ENCODE measurements at places on chromosomes 4 and X. TPM values are rescaled to one million over a fixed set of nuclear protein-coding genes. Genes with fewer than 3 reads are reported as not detected.

Gene USP17L12
- not detected for total RNA-seq

Gene TIMM17B
- 60.9 TPM for total RNA-seq

Gene ETDA
- total RNA-seq = not detected

Gene TSPAN6
- 71.5 TPM for total RNA-seq

Gene IGFBP7
- total RNA-seq = 55.4 TPM

Gene PRR32
- total RNA-seq = not detected

Gene FGA
- not detected for total RNA-seq

Gene C4orf36
- total RNA-seq = not detected

Gene HHIP
- not detected for total RNA-seq

Gene NSG1
- 102 TPM for total RNA-seq

Gene CAPN6
- 9.9 TPM for total RNA-seq

Gene MTNR1A
- not detected for total RNA-seq

Gene CTAG2
- 0.39 TPM for total RNA-seq

Gene CT45A3
- total RNA-seq = not detected

Gene YIPF7
- total RNA-seq = not detected

Gene PPEF1
- not detected for total RNA-seq

Gene SSX4B
- not detected for total RNA-seq

Gene CENPVL2
- not detected for total RNA-seq

Gene SPACA5
- total RNA-seq = not detected

Gene FAM236D
- total RNA-seq = not detected

Gene SPANXN2
- total RNA-seq = not detected

Gene CCKAR
- total RNA-seq = not detected

Gene MID2
- total RNA-seq = 27.4 TPM

Gene TSC22D3
- total RNA-seq = 64.2 TPM

Gene ENOPH1
- total RNA-seq = 14.9 TPM

Gene PABPC1L2A
- not detected for total RNA-seq

Gene UBE2A
- total RNA-seq = 41.1 TPM

Gene AVPR2
- total RNA-seq = not detected

Gene CSAG2
- total RNA-seq = not detected

Gene FAM236B
- total RNA-seq = not detected

Gene GPC4
- 14.1 TPM for total RNA-seq

Gene DCAF4L1
- 0.11 TPM for total RNA-seq

Gene MFAP3L
- total RNA-seq = 13.7 TPM
